Activated CD4-positive, alpha-beta T cell treated with anti-CD3 and anti-CD28 coated beads, Interleukin-2, Interleukin-4, amounts not matched to agents 100 ng/mL and 50 ng/mL, durations not matched to agents 16 hours and 8 hours (primary cell): ENCODE measurements at places on chromosomes 12 and 14.

GRCh38 chr12:3110578-3110977 lies 33.4 kb downstream of the TSPAN9 start:
- DNase-seq = no peak

- peak; percentile 54 for DNase-seq
Measured at GRCh38 chr12:126069549-126070165, 1004.4 kb downstream of the AACS start.

GRCh38 chr12:52514471-52515318 lies 5.5 kb downstream of the KRT5 start:
- no peak for DNase-seq

GRCh38 chr12:111105294-111105693 lies 184.9 kb upstream of the MYL2 start:
- DNase-seq = no peak

- DNase-seq = no peak
Measured at GRCh38 chr12:107242189-107242588, 148.8 kb upstream of the CRY1 start.

DNA sequence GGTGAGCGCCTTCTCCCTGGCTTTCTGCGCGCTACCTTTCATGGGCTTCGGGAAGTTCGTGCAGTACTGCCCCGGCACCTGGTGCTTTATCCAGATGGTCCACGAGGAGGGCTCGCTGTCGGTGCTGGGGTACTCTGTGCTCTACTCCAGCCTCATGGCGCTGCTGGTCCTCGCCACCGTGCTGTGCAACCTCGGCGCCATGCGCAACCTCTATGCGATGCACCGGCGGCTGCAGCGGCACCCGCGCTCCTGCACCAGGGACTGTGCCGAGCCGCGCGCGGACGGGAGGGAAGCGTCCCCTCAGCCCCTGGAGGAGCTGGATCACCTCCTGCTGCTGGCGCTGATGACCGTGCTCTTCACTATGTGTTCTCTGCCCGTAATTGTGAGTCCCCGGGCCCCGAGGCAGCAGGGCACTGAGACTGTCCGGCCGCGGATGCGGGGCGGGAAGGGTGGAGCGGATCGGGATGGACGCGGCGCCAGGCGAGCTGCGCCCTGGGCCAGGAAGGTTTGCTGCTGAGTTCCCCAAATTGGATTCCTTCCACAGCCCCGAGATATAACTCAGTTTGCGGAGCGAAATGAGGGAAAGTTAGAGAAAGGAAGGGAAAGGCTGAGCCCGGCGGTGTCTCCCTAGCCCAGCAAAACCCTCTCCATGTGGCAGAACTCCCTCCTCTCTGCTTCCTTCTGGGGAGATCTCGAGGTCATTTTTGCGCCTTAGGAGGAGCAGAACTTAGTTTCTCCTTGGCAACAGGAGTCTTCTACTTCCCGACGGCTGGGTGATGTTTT lies 972 bp downstream of the PTGDR start:
- no peak for DNase-seq

GRCh38 chr12:89372584-89373370 lies 20.5 kb upstream of the DUSP6 start:
- no peak for DNase-seq

DNA sequence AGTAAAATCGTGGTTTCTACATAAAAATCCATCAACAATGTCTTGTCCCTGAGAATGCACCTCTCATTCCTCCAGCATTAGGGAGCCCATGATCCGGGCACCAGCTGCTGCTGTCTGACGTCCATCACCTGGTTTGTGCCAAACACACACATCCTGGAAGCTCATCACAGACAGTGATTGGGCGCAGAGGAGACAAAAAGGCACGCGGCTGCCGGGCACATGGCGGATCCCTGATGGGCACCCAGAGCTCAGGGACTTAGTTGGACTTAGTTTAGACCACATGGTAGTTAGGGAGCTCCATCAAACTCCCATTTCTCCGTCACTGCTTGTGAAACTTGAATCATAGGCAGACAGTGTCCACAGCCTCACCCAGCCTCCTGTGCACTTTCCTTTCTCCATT lies 1059.3 kb downstream of the TMEM121 start:
- no peak for DNase-seq

DNA sequence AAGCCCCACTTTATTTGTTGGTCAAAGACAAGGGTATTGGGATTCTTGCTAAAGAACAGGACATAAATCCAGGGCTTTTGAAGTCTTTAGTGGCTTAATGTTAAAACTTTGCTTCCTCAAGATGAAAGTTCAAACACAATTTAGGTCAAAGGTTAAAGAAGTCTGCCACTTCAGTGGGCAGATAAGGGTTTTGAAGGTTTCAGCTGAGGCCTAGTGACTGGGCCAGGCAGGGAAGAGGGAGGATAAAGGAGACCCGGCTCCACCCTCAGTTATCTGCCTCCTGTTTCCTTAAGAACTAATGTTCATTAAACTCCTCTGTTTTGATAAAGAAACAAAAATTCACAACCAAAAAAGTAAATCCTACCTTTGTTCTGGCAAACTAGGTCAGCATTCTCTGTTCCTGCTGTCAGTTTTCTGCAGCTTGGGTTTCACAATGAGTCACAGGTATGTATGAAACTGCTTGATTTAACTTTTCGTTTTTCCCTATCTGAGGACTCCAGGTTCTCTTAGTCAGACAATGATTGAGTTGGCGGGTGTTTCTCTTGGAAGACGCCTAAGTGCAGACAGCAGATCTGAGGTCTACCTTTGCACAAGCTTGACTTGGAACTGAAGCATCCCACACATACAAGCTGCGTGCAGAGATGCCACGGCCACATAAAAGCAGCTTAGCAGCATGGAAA lies 208.3 kb downstream of the EXOC5 start:
- peak; percentile 81 for DNase-seq

DNA sequence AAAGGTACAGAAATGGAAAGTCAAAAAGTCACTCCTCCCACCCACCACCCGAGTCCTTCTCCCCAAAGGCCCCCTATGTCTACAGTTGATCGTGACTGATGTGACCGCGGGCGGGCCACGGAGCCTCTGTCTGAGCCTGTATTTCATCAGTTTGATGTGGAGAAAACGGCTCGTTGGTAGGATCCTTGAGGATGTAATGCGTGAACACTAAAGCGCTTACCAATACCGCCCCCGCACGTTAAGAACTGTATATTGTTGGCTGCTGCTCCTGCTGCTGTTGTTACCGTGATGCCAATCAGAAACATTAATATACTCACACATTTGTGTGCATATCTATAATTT lies 24.6 kb upstream of the UBC start:
- no peak for DNase-seq

DNA sequence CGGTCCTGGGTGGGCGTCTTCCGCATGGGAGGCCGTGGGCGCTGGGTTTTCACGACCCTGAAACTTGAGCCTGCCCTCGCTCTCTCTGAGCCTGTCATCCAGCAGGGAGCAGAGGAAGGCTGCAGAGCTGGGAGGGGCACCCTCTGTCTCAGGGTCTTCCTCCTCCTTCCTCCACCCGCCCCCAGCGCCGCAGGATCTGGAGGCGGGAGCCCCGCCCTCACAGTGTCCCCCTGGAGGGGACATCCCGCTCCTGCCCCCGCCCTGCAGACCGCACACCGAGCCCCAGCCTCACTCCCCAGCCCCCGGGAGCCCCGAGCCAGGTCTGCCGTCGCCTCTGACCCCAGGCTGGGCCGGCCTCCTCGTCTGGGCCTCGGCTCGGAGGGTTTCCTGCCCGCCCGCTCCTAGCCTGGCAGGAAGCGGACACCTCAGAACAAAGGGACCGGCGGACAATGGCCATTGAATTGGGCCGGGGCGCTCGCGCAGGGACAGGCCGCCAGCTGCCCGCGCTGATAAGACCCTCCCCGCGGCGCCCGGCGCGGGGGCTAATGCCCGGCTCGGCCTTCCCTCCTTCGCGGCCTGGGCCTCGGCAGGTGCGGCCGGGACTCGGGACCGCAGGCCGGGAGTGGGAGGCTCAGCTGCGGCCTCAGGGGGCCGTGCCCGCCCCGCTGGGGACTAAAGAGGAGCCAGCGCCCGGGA lies 15.3 kb upstream of the NUDT14 start:
- DNase-seq = no peak

GRCh38 chr14:74697543-74697942 lies 15.3 kb downstream of the AREL1 start:
- DNase-seq = no peak
